ENCODE measurements at places on chromosomes 1 and 21.

- peak; percentile 50 for DNase-seq
These were observed 6.4 kb upstream of the MYBPHL start for GRCh38 chr1:109312978-109313775.

DNA sequence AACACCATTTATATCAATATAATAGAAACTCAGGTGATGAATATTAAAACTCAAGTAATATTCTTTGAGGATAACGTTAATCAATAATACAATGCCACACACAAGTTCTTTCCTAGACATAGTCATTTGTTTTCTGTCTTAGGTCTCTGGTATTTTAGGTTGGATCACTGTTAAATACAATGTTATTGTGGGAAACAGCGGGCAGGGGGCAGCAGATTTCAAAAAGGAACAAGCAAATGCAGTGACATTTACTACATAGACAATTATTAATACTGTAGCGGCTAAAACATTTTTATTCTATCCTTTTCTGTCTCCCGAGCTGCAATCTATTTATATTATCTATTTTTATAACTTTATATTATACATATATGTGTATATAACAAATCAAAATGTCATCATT, 186.4 kb upstream of the ZNHIT6 start:
- peak; percentile 36 for DNase-seq

GRCh38 chr21:44871576-44872269, 1.8 kb downstream of the PTTG1IP start:
- no peak for DNase-seq

DNA sequence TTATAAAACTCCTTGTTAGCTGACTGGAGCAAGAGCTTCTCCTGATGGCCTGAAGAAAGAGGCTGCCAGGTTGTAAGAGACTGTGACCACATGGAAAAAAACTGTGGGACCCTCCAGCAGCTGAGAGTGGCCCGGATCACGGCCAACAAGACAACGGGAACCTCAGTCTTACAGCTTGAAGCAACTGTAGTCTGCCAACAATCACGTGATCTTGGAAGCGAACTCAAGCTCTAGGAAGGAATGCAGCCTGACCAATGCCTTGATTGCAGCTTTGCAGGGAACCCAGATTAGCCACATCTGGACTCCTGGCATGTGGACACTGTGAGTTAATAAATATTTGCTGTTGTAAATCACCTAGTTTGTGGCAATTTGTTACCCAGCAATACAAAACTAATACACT, 442.6 kb upstream of the PRMT6 start:
- DNase-seq, result no peak

DNA sequence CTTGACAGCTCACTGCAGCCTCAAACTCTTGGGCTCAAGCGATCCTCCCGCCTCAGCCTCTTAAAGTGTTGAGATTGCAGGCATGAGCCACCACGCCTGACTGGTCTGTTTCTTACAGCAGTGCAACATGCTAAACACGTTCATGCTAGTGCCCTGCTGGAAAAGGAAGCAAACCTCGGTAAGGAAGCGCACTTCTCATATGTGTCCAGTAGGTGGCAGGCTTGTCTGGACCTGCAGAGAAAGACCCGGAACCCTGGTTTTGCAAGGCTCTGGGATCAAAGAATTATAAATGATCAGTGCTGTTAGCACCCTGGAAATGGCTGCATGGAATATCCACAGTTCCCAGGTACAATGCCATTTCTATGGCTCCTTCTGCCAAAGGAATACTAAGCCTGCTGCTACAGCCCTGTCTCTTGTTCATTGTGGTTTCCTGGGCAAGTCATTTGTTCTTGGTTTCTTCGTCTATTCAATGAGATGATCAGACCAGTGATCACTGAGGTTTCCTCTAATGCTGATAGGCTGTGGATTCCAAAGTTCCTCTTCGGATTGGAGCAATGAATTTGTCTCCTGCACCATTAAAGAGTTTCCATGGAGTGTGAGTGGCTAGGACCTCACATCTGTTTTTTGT, 15.9 kb downstream of the RNU5D-1 start:
- peak; percentile 81 for DNase-seq

GRCh38 chr1:66925558-66925910, 744 bp downstream of the MIER1 start:
- no peak for DNase-seq

- DNase-seq, result no peak
These were observed 61.3 kb downstream of the SLC66A1 start for GRCh38 chr1:19373211-19374082.

- no peak for DNase-seq
These were observed 4.7 kb upstream of the ECE1 start for GRCh38 chr1:21295002-21295401.

- no peak for DNase-seq
These were observed 12.2 kb upstream of the MPL start for GRCh38 chr1:43325381-43325780.

- DNase-seq, result peak; percentile 93
These were observed 543 bp upstream of the KCNJ10 start for GRCh38 chr1:160070243-160071163.

DNA sequence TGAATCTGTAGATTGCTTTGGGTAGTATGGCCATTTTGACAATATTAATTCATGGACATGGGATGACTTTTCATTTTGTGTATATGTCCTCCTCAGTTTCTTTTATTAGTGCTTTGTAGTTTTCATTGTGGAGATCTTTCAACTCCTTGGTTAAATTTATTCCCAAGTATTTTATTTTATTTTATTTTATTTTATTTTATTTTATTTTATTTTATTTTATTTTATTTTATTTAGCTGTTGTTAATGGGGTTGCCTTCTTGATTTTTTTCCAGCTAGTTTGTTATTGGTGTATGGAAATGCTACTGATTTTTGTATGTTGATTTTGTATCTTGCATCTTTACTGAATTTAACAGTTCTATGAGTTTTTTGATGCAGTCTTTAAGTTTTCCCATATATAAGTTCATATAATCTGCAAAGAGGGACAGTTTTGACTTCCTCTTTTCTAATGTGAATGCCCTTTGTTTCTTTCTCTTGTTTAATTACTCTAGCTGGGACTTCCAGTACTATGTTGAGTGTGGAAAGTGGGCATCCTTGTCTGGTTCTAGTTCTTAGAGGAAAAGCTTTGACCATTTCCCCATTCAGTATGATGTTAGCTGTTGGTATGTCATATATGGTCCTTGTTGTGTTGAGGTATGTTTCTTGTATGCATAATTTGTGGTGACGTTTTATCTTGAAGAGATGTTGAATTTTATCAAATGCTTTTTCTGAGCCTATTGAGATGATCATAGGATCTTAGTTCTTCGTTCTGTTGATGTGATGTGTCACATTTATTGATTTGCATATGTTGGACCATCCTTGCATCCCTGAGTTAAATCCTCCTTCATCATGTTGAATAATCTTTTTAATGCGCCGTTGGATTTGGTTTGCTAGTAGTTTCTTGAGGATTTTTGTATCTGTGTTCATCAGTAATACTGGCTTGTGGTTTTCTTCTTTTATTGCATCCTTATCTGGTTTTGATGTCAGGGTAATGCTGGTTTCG, 14.3 kb downstream of the CEPT1 start:
- no peak for DNase-seq

DNA sequence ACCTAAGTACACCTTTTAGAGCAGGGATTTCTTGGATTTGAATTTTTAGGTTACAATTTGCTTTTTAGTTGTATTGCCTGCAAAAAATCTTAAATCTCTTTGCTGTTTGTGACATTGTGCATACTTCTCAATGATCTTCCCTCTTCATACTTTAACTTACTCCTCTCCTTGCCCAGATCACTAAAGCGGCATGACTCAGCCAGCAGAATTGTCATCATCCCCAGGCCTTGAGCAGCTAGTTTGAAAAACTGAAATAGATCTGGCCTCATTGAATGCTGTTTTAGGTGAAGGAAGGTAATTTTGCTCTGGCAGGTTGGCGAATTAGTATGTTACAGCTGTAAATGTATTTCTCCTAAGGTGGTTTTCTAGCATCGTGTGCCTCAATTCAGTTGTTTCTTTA, 145.9 kb downstream of the RYR2 start:
- DNase-seq, result no peak

- no peak for DNase-seq
These were observed 204.5 kb downstream of the TM2D1 start for GRCh38 chr1:61520401-61520800.

DNA sequence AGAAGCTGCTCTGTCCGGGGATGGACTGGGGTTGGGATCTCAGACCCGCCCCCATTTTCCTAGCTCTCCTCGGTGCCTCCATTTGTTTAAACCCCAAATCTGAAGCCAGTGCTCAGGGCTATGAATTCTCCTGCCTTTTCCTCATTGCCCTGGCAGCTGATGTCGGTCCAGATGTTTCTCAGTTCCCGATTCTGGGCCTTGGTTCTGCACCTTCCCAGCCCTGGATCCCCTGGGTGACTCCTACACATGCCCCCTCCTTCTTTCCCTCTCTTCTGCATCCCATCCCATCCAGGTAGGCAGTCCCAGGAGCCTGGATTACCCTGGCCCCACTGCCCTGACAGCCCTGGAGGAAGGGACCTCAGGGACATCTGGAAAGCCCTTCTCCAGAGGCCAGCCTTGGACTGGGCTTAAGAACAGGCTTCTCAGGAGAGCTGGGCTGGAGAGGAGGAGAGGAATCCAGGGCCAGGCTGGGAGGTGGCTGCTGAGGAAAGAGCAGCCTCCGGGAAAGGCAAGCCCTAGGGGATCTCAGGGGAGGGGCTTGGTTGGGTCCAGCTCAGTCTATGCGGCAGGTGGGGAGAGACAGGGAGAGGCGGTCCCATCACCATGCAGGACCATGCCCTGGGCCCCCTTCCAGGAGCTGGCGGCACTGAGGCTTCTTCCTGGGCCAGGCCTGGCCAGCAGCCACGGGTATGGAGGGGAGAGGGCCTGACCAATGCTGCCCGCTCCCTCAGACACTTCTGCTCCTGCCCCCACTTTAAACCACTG, 6.8 kb upstream of the EPS8L3 start:
- DNase-seq, result no peak

GRCh38 chr1:201471772-201472171, 2.8 kb upstream of the PHLDA3 start:
- DNase-seq, result no peak

- DNase-seq, result no peak
These were observed 5.6 kb upstream of the UBXN10 start for GRCh38 chr1:20180129-20180843.

GRCh38 chr1:115506518-115506917, 135.3 kb upstream of the VANGL1 start:
- DNase-seq, result no peak

GRCh38 chr1:44237721-44238457, 24.6 kb downstream of the DMAP1 start:
- DNase-seq, result peak; percentile 90
